ENCODE measurements at places on chromosomes 1 and 21.

- no peak for DNase-seq
Measured at GRCh38 chr1:208654241-208654640, 410.1 kb upstream of the PLXNA2 start.

- no peak for DNase-seq
Measured at GRCh38 chr21:21187579-21187978, 189.4 kb downstream of the NCAM2 start.

DNA sequence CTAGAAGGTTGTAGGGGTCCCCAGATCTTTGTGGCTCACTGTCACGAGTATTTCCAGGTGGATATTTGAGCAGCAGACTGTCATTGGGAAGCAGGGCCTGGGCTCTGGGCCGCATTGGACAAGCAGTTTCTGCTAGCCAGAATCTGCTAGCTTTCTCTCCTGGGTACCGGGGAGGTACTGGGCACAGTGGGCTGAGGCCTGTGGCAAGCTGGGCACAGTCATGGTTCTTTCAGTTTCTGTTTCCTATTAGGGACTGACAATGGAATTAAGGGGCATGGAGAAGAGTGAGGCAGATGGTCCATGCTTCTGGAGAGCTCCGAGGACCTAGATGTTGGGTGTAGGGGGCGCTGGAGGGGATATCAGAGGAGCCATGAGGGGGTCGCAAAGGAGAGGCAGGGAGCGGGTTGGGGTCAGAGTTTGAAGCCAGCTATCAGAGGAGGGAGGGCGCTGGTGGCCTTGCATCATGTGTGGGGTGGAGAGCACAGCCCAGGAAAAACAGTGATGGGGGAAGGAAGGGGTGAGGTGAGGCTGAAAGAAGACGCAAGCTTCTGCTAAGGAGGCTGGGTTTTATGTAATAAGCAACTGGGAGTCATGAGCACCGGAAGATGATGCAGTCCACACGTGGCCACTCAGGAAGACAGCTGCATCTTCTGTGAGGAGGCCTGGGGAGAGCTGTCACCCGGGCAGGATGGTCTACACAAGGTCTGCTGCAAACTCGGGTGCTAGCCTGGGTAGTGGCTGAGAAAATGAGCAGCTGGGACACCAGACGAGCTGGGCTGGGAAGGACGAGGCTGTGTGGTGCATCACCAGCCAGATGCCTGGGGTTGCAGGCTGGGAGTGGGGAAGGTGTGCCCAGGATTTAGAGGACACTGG, 72.7 kb downstream of the IER5 start:
- DNase-seq: no peak

DNA sequence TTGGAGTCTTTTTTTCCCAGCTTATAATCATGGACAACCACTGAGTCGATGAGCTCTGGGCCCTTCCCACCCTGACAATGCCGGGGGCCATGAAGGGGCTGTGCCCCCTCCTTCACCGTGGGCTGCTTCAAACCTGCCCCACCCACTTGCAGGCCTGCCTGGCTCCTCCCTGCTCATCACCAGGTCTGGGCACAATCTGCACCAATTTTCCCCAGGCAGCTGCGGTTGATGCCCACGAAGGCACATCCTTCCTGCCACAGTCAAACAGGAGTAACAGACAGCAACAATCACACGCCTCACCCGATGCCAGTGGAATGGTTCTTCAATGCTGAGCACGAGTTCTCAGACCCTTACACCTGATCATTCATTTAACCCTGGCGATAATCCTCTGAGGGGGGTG, 18.9 kb downstream of the PGLYRP3 start:
- DNase-seq: no peak

- DNase-seq: no peak
Measured at GRCh38 chr1:1869469-1869868, 21.4 kb downstream of the GNB1 start.

DNA sequence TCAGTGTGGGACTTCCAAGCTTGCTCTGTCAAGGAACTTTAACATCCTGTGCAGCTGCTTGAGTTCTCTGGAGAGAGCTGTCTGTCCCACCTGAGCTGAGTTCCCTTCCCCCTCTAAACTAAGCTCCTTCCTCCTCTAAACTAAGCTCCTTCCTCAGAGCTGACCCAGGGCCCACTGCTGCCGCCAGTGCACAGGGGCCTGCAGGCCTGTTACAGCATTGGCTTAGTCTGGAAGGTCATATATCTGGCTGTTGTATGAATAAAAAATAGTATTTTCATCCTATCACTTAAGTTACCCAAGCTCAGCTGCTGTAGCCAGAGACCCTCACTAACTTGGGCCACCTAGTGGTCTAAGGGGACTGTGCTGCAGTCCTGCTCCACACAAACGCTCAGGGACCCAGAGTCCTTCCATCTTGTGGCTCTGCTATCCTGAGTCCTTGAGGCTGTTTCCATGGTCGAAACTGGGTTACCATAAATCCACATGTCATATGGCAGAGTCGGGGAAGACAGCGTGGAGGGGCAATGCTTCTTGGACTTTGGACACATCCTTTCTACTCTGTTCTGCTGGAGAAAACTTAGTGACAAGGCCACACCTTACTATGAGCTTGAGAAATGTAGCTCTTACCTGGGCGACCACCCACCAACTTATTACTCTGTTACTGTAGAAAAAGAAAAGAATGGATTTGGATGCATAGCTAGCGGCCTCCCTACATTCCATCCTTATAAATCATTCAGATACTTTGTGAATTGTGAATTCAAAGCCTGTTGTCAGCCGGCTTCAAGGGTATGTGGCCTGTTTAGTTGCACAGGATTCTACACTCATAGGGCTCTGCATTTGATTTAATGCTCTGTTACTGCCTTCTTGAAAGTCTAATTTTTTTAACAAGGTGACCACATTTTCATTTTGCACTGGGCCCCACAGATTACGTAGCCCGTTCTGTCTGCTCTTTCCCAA, 71.4 kb upstream of the GCLM start:
- DNase-seq: no peak

DNA sequence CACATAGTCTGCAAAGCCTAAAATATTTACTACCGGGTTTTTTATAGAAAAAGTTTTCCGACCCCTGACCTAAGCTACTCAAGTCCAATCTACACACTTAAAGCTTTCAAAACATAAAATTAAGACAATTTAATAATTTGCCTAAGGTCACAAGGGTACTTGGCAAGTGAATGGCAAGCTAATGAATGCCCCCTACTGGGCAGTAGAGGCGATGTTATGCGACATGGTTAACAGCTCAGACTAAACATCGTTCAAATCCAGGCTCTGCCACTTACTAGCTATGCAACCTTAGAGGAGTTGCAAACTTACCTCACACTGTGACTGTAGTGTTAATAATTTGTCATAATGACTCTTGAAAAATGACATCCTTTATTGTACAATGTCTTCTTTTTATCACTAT, 317.2 kb upstream of the NFIA start:
- no peak for DNase-seq

- DNase-seq: no peak
Measured at GRCh38 chr1:19416921-19417470, 68.3 kb downstream of the CAPZB start.

- no peak for DNase-seq
Measured at GRCh38 chr1:61642475-61643232, 82.3 kb downstream of the TM2D1 start.

DNA sequence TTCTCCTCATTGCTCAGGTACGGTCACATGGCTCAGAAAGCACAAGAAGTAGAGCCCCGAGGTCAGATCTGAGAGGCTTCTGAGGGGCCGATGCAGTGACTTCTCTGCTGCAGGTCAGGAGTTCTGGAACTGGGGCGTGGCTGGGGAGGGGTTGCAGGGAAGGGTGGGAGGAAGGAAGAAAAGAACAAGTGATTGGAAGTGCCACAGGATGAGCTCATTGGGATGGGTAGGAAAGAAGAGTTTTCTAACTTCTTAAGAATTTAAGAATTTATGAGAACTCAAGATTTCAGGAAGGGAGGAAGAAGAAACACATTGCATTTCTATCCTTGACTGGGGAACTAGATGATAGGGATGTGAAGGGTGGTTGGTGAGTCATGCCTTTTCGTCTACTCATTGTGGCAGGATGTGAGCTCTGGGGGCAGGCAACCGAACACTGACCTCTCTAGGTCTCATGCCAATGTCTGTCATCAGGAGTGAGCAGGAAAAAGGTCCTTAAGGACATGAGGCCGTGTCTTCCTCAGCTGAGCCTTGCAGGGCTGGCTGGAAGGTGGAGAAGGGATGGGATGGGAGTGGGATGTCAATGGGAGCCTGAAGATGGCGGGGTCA, 497 bp downstream of the FCRLB start:
- DNase-seq: no peak

GRCh38 chr21:33158654-33159053, 71.1 kb upstream of the IFNAR2 start:
- DNase-seq: no peak

DNA sequence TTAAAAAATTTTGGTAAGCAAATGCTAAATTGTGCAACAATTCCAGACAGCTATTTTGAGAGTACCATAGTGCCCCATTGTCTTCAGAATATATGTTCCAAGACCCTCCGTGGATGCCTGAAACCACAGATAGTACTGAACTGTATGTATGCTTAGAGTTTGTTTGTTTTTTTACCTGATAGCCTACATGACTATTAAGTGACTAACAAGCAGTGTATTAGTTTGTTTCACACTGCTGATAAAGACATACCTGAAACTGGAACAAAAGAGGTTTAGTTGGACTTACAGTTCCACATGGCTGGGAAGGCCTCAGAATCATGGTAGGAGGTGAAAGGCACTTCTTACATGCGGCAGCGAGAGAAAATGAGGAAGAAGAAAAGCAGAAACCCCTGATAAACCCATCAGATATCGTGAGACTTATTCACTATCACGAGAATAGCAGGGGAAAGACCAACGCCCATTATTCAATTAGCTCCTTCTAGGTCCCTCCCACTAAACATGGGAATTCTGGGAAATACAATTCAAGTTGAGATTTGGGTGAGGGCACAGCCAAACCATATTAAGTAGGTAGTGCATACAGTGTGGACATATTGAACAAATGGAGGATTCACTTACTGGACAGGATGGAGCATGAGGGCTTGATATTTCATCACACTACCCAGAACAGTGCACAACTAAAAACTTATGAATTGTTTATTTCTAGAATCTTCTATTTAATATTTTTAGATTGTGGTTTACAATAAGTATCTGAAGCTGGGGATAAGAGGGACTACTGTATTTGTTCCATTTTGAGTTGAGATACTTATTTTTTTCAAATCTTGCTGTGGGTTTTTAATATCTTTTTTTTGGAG, 78.5 kb downstream of the LHX9 start:
- no peak for DNase-seq

GRCh38 chr21:30248844-30249243, 32.9 kb upstream of the CLDN8 start:
- no peak for DNase-seq

GRCh38 chr21:27636656-27637055, 669.8 kb upstream of the ADAMTS5 start:
- DNase-seq: no peak

- DNase-seq: no peak
Measured at GRCh38 chr1:85616364-85616705, 35.8 kb downstream of the CCN1 start.

GRCh38 chr1:32316903-32317277, 19.1 kb downstream of the MARCKSL1 start:
- no peak for DNase-seq

DNA sequence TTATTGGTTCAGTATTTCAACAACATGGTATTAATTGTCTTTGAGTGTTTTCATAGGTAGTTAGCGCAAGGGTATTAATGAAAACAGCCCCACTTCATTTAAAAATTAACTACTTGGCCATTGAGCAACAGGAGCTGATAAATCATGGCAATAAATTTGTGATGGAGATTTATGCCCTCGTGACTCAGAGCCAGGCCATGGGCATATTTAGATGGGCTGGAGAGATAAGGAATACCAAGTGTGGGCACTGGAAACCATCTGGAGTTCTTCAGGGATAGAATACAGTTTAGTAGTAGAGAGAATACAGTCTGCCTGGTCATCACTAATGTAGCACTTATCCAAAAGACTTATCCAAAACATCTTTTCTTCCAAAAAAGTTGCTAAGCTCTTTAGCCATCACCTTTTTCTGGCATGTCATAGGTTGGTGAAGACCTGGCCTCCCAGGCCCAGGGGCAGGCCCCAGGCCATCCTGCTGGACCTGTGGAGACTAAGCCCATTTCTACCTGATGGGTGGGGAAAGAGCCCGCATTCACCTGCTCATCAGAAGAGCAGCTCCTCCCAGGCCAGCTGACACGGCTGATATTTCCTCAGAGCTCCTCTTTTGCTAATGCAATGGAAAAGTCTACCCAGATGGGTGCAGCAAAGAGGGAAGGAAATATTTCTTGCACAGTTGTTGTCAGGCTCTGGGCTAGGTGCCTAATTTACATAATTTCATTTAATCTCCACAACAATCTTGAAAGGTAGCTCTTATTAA, 238.0 kb downstream of the TM2D1 start:
- DNase-seq: no peak

DNA sequence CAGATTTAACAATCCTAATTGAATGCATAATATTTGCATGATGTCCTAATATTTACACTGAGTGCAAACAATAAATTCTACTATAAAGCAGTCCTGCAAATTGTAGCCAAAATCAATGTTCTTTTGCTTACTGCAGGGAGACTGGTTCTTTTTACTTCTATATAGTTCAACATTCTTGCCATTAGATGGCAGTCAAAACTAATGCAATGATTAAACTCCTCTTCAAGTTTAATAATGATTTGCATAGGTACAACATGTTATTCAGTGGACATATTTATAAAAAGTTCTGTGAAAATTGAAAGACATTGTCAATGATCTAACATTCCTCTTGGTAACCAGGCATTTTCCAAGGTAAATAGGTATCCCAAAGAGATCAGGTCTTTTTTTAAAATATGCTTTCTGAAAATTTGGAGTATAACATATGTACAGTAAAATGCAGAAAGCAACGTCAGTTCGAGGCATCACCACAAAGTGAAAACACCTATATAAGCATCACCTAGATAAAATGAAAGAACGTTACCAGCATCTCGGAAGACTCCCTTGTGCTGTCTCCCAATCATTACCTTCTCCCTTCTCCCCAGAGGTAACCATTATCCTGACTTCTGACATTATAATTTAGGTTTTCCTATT, 9.8 kb upstream of the FNBP1L start:
- no peak for DNase-seq

DNA sequence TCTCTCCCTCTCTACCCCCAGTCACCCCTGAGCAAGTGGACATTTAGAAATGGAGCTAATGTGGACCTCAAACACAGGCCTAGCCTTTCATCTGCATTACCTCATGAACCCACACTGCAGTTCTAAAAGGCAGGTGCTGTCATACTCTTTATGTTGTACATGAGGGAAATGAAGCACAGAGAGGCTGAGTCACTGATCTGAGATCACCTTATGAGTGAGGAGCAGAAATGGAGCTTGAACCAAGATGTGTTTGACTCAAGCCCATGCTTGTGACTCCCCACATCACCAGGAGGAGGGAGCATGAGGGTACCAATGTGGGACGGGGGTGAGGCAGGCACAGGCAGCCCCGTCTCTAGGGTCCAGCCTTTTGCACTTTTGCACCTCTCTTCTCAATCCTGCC, 702.8 kb downstream of the PTPRU start:
- no peak for DNase-seq

GRCh38 chr1:56972976-56973375, 7.2 kb upstream of the C8B start:
- no peak for DNase-seq

- no peak for DNase-seq
Measured at GRCh38 chr1:36956570-36956969, 77.7 kb downstream of the GRIK3 start.

All from stimulated activated CD8-positive, alpha-beta memory T cell treated with anti-CD3 and anti-CD28 coated beads, Interleukin-15, amount 100 ng/mL, for 24 hours (primary cell).